HAP-1 (cell line): ENCODE measurements at places on chromosomes 1 and 21.

GRCh38 chr21:35627462-35627861 is 432.9 kb downstream of the SETD4 start:
- no peak for DNase-seq

- peak; percentile 62 for DNase-seq
These were observed 36.6 kb upstream of the NHLH2 start for GRCh38 chr1:115877511-115877910.

GRCh38 chr1:29716306-29716705 is 480.0 kb downstream of the PTPRU start:
- no peak for DNase-seq

DNA sequence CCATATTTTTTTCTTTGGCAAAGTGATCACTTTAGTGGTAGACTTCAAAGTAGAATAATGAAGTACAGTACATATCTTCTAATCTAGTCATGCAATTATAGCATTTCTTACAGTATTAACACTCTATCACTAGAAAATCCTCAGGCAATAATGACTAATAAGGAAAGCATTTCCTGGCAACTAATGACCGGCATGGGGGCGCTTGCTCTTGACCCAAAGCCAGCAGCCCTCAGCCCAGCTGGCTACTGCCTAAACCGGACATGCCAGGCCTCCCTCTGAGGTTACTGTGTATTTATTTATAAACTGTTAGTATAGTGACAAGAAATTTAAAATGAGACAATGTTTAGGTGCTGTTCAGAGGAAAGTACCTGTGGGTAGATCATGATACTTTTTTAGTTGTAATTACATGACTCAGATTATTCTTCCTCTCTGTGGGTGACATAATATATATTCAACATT is 633.8 kb downstream of the PTPRC start:
- no peak for DNase-seq

GRCh38 chr1:219031809-219032208 is 141.9 kb upstream of the LYPLAL1 start:
- no peak for DNase-seq
